ENCODE measurements at places on chromosomes 2 and 18.

- DNase-seq: no peak
Measured at GRCh38 chr2:74694281-74694680, 40.2 kb downstream of the SEMA4F start.

- DNase-seq: no peak
Measured at GRCh38 chr18:33937270-33937816, 287.4 kb downstream of the NOL4 start.

GRCh38 chr18:61582202-61582710 lies 249.0 kb downstream of the CDH20 start:
- DNase-seq: no peak

GRCh38 chr2:143334837-143335236 lies 205.6 kb downstream of the ARHGAP15 start:
- no peak for DNase-seq

GRCh38 chr2:71552356-71552755 lies 99.0 kb downstream of the DYSF start:
- DNase-seq: no peak

DNA sequence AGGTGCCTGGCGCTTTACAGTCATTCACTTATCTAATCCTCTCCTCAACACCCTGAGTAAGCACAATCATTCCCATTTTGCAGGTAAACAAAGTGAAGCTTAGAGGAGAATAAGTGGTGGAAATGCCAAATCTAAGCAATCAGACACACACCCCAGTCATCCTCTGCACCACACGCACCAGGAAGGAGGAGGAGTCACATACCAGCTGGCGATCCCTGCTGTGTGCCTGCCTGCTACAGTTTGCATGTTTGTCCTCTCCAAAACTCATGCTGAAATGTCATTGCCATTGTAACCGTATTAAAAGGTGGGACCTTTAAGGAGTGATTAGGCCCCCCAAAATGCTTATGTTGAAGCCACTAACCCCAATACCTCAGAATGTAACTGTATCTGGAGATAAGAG lies 93.7 kb downstream of the LOXHD1 start:
- no peak for DNase-seq

- DNase-seq: no peak
Measured at GRCh38 chr2:134148172-134148571, 105.7 kb upstream of the MGAT5 start.

GRCh38 chr18:56173542-56174220 lies 464.7 kb downstream of the TXNL1 start:
- DNase-seq: no peak

DNA sequence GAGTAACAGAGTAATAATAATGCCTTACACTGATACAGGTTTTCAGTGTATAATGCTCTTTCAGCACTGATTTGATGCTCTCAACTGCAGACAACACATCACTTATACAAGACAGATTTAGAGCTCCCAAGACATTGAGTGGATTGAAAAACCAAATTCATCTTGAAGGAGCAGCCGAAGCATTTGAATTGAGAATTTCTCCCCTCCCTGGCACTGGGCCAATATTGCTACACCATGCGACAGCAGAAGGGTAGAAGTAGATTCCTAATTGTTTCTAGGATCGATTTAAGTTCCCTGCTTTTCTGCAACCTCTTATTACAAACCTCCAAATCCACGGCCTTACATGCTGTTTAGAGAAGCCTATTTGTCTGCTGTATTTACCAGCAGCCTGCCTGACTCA lies 15.5 kb downstream of the CENPA start:
- no peak for DNase-seq

GRCh38 chr2:238787501-238787900 lies 60.4 kb upstream of the TWIST2 start:
- DNase-seq: no peak

- DNase-seq: no peak
Measured at GRCh38 chr2:98502556-98503335, 58.1 kb downstream of the INPP4A start.

DNA sequence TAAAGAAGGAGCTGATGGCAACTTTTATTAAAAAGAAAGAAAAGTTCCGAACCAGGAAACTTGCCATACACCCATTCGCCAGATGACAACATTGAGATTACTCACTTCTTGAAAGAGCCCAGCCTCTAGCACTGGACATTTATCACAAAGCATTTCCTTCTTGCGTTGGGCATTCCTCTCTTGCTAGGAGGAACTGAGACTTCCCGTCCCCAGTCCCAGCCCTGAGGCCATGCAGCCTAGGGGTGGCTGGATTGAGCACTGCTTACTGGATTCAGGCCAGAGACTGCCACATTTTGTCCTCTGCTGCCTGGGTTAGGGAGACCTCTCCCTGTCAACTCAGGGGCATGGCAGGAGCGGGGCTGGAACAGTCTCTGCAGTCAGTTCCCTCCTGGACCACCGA lies 80.1 kb downstream of the SDC1 start:
- DNase-seq: no peak

DNA sequence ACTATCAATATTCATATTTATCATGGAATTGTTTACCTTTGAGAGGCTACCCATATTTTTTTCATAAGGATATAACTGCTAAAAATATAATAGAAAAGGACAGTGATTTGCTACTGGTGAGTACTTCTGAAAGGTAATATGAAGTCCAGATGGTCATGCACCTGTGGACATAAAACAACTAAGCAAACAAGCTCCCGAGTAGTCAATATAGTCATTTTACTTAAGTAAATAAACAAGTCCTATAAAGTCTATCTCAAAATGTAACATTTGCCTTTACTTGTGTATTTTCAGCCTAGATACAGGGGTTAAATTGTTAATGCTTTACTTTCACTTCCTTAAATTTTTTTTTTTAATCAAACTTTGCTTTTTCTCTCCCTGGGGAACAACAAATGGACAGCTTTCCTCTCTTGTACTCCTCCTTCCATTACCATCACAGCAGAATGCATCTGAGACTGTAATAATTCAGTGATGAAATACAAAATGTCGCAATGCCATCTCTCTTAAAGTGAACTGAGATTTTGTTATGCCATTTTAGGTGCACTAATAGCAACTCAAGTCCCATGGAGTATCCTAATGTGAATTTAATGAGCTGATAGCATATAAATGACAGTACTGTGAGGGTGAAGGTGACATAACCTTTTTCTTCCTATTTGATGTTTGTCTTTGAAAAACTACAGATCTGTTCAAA lies 1325.4 kb upstream of the ZEB2 start:
- DNase-seq: no peak

- no peak for DNase-seq
Measured at GRCh38 chr2:64945973-64946768, 43.0 kb upstream of the SLC1A4 start.

DNA sequence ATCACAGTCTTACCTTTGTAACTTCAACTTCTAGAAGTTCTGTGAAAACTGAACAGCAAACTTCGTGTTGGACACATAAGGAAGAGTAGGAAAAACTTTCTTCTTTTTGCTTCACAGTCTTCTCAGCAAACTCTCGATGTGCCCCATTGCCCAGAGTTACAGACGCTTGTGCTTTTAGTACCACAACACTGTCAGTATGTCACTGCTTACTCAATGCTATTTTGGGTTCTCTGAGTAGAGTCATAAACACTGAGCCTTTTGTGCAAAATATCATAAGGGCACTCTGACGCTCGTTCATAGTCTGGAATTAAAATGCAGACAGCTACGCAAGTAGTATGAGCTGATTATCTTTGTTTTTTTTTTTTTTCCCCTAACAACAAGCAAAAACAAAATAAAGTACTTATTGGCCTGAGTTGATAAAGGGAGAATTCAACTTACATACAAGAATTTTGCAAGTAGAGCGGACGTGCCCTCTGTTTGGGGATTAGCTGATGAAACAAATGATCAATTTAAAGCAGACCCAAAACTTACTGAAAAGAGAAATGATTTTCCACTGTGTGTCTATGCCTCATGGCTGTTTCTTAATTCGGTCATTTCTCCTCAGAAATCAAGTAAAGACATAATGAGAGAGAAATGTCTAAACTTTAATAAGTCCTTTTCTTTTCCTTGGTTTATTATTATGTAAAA lies at the start of gene CDH19:
Gene CDH19, minus strand, starts transcription at position 150 of the 687 bp plus-strand sequence. CDS start 31,886 bp downstream, outside the sequence.
- no peak for DNase-seq

DNA sequence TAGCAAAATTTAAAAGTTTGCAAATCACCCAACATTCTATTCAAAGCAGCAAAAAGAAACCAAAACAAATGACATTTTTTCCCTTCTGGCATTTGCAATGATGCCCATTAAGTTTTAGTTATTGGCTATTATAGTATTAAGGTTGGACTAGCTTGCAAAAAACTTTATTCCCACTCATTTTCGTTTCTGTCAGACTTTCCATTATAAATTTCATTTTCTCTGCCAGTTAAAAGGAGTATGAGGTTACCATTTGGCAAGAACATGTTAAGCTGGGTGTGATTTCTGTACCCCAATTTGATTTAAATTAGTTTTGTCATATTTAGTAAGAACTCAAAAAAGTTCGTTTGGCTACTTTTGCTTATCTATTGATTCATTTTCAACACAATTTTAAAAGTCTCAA lies 187.9 kb downstream of the TCF4 start:
- DNase-seq: no peak

- DNase-seq: no peak
Measured at GRCh38 chr2:108626995-108627394, 92.3 kb upstream of the RANBP2 start.

- no peak for DNase-seq
Measured at GRCh38 chr2:236095504-236095903, 72.7 kb downstream of the GBX2 start.

GRCh38 chr18:46398005-46398404 lies 259.0 kb downstream of the LOXHD1 start:
- no peak for DNase-seq

DNA sequence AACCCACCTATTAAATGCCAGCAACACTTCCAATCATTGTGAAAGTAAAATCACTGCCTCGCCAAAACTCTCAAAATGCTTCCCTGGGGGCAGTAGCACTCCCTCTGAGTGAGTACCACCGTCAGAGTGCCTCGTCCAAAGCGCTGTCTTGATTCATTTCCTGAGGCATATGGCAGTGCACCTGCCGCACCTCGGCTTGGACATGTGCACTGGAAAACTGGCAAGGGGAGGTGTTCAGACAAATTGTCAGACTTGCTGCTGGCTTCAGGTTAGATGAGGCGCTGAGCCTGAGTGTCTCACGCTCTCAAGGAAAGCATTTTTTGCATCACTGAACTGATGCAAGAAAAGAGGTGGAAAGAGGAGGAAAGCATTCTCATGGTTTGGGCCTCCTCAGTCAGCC lies 132.8 kb downstream of the ATL2 start:
- DNase-seq: no peak

DNA sequence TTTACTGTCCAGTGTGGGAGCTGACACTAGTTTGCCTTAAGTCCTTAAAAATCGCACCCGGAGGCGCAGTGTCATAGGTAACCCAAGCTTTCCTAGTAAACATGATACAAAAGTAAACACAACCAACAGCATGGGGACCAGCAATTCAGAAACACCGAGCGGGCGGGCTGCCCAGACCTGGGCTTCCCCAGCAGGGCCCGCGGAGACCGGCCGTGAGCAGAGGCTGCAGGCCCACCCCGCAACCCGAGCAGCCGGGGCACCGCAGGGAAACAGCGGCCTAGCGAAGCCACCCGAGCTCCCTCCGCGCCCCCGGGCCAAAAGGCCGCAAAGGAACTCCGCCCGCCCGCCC lies 296 bp downstream of the TTC21B start:
- DNase-seq: no peak

GRCh38 chr2:236089271-236090026 lies 78.7 kb downstream of the GBX2 start:
- DNase-seq: no peak

DNA sequence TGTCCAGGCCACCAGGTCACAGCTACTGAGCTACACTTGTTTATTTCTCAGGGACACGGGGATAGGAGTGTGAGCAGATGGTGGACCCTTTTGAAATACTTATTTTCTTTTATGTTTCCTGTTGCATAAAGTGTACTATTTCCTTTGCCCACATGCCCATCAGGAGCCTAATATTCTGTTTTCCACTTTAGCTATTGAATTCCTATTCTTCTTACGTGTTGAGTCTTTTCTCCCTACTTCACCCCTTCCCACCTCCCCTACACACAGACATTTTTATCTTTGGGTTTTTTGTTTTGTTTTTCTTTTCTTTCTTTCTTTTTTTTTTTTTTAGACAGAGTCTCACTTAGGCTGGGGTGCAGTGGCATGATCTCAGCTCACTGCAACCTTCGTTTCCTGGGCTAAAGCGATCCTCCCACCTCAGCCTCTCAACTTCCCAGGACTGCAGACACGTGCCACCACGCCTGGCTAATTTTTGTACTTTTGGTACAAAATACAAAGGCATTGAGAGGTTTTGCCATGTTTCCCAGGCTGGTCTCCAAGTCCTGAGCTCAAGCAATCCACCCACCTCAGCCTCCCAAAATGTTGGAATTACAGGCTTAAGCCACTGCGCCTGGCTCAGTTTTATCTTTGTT lies 5.2 kb upstream of the GPR55 start:
- DNase-seq: no peak

GRCh38 chr2:6917761-6918421 lies 679 bp downstream of the RNF144A start:
- DNase-seq: peak; percentile 23

DNA sequence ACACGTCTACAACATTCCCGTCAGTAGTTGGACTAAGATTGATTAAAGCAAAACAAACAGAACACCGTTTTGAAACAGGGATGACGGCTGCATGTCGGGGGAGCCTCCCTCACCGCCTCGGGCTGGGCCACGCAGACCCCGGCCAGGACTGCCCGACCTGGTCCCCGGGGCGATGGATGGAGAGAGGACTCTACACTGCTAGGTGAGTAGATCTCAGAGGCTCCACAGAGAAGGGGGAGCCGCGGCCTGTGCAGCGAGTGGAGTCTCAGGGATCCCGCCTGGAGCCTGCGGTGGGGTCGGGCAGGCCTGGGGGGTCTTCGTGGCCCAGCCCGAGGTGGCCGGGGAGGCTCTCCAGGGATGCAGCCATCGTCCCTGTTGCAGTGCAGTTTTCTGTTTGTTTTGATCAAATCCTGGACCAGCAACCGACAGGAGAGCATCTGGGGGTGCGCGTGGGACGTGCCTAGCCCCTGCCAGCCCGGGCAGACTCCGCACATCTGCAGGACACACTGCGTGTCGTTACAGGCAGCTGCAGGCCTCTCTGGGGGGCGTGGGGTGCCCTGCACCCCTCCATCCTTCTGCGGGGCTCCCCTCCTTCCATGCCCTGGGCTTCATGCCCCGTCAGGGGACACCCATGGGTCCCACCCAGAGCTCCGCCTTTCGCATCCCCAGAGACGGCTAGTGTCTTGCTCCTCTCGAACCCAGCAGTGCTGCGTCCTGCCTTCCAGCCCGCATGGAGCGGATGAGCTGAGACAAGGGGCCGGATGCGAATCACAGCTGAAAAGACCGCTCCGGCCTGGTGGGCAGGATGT lies 143.6 kb downstream of the RTP5 start:
- DNase-seq: no peak

GRCh38 chr18:55250768-55251173 lies 291.5 kb upstream of the CCDC68 start:
- no peak for DNase-seq
